Stimulated activated CD4-positive, alpha-beta T cell treated with anti-CD3 and anti-CD28 coated beads, Interleukin-1b, Interleukin-23, amount 100 ng/mL, for 1 hour (primary cell): ENCODE measurements at places on chromosomes 13 and 19.

DNA sequence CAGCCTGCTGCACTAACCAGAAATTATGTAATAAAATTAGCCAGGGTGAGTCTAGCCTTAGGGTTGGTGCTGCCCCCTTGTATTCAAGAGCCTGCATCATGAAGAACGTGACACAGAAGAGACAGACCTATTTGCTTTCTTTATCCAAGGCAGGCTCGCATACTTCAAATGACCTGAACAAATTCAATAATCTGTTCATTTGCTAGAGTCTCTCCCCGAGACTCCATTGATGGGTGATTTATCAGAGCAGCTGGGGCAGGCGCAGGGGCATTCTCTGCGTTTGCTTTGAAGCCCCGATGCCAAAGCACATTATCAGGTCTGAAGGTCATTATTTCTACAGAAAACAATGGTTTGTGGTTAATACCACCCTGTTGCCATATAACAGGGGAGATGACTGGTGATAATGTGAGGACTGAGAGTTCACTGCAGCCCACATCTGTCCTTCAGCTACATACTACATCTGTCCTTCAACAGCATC is 520.3 kb downstream of the DIAPH3 start:
- DNase-seq: no peak

DNA sequence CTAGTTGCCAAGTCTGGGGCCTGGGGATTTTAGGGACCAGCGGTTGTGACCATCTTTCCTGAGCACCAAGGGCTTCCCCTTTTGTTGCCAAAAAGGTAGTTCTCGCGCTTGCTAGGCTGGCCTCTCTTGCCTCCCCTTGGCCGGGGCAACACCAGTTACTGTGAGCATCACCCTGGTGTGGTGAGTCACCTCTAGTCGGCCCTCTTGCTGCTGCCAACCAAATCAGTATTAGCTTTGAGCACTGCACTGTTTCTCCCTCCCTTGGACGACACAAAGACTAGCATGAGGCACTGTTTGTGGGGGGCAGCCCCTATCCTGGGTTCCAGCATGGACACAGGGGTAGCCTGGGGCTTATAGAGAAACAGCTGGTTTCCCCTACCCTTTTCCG is 6.9 kb downstream of the SYDE1 start:
- no peak for DNase-seq

- no peak for DNase-seq
Measured at GRCh38 chr13:23580684-23581060, 10.5 kb downstream of the TNFRSF19 start.

DNA sequence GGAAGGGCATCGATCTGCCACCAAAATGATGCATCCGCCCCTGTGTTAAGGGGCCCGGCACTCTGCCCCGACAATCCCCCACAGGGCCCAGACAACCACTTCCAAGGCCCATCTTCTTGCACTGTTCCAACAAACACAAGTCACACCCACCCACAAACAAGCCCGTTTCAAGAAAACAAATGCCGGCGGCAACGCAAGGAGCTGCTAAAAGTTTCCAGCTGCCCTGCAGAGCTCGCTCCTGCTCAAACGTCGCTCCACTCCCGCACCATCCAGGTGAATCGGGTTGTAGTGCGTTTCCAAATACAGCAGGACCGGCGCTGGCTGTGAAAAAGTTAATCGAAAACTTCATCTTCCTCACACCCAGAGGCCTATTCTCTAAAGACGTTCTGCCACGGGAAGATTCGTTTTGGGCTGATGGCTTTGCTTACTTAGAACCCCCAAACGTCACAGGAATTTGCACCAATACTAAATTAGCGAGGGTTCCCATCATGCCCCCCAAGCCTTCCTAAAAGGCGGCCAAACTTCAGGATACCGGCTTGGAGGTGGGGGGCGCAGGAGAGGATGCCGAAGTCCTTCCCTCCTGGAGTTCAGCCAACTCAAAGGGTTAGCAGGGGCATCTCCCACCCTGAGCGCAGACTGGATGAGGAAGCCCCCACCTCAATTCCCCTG is 107.4 kb upstream of the DOCK9 start:
- no peak for DNase-seq

DNA sequence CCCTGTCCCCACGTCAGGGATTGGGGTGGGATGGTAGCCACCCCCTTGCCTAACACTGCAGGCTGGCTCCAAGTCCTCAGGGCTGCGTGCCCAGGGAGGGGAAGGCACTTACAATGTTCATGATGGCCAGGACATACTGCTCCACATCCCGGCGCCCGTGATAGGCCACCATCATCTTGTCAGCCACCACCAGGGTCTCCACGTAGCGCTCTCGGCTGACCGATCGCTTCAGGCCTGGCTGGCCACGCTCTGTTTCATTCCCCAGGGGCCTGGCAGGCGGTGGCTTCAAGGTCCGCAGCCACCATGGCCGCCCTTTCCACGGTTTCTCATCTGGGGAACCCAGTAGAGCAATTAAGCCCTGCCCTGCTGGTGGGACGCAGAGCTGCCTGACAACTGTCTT is 9.7 kb downstream of the ADAMTS10 start:
- no peak for DNase-seq

DNA sequence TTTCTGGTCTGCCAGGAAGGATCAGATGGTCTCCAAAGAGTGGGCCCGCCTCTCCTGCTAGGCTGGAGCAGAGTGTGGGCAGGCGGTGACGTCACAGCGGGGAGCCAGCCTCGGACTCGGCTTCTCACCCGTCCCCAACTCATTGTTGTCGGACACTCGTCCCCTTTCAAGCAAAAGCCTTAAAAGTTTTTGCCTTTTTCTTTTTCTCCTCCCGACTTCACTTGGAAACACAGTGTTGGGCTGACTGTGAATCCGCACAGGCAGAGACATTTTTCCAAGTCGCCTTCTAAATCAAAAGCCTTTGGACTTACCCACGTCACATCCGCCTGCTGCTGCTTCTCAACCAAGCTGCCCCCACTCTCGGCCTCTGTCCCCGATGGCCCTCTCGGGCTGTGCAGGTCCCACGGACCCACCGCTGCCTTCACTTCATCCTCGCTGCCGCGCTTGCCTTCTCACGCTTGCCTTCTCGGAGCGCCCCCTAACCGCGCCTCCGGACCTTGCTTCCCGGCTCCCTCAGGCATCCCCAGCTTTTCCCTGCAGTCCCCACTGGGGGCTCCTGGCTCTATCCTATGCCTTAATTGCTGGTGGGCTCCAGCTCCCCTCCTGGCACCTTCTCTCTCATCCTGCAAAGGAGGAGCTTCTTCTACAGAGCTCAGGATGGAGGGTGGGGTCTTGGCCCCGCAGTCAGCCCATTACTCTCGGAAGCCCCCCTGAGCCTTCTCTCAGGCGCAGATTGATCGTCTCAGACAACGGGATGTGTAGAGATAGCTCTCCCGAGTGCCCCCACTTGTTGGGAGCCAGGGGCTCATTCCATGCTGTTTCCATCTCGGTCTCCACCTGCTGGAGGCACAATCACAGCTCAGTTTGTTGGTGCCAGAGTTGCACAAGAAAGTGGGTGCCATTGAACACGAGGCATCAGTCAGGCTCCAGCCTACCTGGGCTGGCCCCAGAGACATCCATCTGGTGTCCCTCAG is 3.9 kb upstream of the ZNF135 start:
- DNase-seq: no peak

DNA sequence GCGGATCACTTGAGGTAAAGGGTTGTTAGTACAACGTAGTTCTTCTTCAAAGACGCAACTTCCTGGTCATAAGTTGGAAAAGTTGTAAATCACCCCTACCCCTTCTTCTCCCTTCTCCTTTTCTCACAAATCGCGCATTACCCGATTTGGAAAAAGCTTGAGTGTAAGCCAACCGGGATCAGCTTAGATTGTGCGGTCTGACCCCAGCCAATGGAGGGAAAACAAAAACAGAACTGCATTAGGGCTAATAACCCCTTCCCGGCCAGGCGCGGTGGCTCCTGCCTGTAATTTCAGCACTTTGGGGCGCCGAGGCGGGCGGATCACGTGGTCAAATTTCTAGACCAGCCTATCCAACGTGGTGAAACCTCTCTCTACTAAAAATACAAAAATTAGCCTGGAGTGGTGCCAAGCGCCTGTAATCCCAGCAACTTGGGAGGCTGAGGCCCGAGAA is 806 bp downstream of the ZNF90 start:
- no peak for DNase-seq

- DNase-seq: no peak
Measured at GRCh38 chr13:75485286-75486062, 3.5 kb upstream of the TBC1D4 start.

- no peak for DNase-seq
Measured at GRCh38 chr13:96700657-96701056, 293.6 kb downstream of the OXGR1 start.

DNA sequence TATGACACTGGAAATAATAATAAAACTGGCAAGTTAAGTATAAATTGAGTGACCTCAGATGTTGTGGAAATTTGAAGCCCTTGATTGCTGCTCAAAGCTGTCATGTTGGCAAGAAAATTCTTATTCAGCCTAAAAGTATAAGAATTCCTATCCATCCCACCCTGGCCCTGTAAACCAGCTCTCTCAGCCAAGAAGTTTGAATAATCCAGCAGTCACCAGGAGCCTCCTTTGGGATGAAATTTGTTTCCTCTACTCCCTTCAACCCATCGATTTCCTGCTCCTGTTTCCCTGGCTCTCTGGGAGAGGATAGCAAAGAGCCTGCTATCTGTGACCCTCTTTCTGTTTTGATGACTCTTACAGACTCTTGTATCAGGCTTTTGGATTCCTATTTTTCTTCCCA is 169.3 kb downstream of the LHFPL6 start:
- DNase-seq: no peak

DNA sequence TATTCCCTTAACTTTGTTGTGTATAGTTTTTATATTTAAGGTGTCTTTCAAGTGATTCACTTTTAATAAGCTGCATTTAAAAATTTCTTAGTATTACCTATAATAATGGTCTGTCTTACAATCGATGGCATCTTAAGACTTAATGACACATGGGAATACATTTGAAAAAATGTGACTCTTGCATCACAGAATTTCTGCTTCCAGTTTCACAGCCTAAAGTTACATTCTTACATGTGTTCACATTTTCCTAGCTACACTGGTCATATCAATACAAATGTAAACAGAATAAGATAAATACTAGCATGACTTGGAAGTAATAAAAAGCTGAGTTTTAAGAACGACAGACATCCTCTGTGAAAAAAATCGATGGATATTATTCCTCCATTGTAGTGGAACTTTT is 1597.1 kb upstream of the MIR17HG start:
- no peak for DNase-seq

GRCh38 chr13:32381539-32381938 is 46.4 kb downstream of the N4BP2L1 start:
- no peak for DNase-seq

DNA sequence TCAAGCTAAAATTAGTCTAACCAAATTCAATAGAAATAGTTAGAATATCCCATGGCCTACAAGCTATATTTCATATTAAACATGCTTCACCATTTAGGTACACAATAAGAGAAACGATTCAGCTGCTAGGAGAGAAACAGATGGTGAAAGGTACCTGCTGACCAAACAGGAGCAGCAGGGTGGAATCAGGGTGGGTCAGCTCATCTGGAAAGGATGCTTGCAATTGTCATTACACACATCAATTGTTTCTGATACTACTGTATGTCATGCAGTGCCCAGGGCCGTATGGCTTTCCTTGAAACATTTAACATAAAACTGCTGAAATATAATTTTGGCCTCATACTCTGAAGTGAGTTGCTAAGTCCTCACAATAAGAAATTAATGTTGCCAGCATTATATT is 776.0 kb downstream of the DACH1 start:
- no peak for DNase-seq

DNA sequence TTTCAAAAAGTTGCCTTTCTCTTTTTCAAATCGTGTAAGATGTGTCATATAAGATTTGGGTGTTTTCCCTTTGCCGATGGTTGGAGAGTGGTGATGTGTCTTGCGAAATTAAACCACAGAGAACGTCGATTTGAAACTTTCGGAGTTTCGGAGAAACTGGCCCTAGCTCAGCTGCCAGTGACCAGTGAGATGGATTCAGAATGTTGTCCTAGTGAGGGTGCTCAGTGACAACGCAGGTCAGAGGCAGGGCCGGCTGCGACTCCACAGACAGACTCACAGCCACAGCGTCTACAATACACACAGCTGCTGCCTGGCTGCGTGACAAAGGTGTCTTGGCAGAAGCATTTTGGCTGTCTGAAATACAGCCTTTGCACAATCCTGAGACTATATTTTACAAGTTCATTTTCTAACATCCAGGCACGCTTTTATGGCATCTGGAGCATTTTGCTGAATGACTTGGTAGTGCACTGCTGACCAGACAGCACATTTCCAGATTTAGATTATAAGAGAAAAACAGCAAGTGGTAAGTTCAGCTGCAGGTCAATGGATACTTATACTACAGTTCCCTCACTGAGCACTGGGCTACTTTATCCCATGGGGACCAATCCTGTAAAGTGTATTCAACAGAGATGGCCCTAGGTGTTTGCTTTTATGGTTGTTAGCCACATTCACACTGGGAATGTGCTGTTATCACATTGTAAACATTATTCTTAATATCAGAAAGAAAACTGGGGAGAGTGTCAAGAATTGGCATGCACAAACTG is 207.5 kb downstream of the KCNRG start:
- no peak for DNase-seq
